Keratinocyte (primary cell): ENCODE measurements at places on chromosomes 16 and 17.

DNA sequence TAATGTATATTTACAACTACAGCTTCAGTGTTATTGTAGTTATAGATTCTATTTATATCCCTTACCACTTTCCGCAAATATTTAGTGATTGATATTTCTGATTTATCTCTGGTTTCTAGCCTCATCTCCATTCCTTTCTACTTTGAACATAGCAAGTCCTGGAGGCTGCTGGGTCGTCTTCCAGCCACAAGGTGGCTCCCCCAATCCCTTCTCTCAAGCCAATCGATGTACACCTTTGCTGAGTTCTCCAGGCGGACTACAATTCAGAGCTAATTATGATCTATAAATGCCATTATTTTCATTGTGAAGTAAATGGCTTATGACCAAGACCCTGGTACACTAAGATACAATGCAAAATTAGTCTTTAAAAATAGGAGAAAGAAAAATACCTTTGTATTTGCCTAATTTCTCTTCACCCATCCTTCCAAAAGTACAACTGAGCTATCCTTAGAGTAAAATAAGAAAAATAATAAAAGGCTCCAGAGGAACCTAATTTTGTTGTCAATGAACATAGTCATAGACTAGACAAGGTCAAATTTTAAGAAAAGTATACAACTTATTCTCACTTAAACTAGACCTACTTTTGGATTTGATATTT lies 122.1 kb downstream of the SKAP1 start:
- DNase-seq, result peak; percentile 13

DNA sequence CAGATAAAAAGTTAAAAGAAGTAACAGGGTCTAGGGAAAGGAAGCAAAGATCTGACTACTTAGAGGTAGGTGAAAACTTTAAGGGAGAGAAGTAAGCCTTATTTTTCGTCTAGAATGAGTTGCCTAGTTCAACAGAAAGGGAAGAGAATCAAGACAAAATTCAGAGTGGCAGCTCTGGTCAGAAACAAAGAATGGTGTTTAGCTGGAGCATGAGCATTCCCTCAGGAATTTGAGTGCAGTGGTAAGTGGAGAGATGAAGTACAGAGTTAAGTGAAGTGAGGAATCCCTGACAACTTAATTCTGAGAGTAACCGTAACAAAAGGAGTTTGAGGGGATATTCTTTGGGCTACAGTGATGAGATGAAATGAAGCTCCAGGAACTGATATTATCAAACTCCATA lies 11.5 kb downstream of the SMG6 start:
- DNase-seq, result no peak

DNA sequence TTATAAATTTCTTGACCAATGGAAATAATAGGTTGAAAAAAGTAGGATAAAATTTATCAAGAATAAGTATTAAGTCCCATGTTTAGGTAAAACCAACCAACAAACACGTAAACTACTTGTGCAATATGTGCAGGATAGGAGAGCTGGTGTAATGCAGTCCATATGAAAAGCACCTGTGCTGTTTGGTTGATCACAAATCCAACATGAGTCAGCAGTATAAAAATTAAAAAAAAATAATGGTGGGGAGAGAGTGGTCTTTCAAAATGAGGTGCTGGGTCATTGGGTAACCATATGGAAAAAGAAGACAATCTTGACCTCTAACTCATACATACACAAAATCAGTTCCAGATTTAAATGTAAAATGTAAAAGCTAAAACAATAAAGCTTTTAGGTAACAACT lies 181.8 kb downstream of the HS3ST3B1 start:
- DNase-seq, result no peak

DNA sequence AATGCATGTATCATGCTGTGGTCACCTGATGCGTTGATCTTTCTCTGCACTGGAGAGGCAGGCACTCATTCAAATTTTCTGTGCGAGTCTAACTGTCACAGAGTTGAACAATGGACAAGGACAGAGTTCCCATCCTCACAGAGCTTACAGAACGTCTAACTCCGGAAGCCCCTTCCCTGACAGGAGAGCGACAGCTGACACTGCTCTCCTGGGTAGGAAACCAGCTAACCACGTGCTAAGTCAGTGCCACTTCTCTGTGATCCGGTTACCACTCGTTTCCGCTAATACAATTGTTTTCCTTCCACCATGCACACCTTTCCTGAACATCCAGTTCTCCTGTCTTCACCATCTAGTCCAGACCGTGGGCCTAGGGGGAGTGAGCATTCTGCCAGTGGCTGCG lies 11.3 kb downstream of the KLHDC4 start:
- no peak for DNase-seq

DNA sequence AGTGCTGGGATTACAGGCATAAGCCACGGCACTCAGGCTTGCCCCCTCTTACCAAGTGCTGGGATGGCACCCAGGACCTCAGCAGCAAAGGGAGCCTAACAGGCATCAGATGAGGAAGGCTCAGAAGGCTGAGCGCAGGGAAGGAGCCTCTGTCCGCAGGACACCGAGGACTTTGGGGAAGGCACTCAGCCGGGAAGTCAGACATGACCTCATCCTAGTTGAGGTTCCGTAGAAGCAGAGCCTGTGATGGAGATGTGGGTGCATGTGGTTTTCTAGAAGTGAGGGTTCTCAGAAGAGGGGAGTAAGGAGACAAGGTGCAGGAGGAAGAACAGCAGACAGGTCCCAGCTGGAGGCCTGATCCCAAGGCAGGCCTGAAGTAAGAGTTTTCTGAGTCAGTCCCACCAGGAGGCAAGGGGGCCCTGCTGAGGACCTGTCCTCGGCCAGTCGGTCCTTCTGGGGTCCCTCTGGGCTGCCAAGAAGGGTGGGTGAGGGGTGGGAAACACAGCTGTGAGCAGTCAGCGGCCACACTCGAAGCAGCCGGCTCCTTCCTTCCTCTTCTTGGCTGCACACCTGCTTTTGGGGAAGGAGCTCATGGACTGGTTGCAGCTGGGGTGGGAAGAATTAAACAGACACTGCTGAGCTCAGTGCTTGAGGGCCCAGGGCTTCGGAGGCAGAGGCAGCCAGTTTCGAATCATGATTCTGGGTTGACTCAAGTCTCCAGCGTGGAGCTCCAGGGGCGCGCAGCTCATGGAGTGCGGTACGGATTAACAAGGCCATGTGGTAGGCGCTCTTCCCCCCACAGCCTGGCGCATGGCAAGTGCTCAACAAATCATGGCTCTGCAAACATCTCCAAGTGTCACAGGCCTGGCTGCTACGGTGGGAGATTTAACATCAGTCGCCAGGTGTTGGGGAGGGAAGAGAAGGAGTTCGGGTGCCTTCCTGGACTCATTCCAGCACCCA lies 38.9 kb upstream of the SNN start:
- DNase-seq, result no peak

DNA sequence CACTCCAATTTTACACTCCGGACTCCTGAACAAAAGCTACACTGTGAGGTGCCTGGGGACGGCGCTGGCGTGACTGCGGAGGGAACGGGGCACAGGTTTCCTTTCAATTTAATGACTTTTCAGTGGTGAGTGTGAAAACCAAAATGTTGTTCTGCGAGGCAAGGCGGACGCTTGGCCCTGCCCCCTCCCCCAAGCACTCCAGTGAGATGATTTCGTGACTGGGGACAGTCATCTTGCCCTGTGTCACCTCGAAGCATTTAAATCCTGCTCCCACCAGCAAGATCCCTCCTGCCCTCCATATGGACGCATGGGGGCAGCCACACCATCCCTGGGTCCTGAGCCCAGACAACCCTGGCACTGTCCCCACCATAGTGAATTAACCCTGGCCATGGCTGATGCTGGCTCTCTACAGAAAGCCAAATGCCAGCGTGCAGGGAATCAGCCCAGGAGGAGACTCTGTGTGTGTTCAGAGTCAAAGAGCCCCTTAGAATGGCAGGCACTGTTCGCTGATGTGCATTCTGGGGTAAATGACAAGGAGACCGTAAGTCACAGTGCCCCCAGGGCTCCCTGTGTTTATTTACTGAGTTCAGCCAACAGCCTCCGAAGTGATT lies 41.0 kb downstream of the C16orf95 start:
- no peak for DNase-seq

GRCh38 chr17:70865993-70866804 lies 696.9 kb downstream of the KCNJ2 start:
- DNase-seq, result no peak

DNA sequence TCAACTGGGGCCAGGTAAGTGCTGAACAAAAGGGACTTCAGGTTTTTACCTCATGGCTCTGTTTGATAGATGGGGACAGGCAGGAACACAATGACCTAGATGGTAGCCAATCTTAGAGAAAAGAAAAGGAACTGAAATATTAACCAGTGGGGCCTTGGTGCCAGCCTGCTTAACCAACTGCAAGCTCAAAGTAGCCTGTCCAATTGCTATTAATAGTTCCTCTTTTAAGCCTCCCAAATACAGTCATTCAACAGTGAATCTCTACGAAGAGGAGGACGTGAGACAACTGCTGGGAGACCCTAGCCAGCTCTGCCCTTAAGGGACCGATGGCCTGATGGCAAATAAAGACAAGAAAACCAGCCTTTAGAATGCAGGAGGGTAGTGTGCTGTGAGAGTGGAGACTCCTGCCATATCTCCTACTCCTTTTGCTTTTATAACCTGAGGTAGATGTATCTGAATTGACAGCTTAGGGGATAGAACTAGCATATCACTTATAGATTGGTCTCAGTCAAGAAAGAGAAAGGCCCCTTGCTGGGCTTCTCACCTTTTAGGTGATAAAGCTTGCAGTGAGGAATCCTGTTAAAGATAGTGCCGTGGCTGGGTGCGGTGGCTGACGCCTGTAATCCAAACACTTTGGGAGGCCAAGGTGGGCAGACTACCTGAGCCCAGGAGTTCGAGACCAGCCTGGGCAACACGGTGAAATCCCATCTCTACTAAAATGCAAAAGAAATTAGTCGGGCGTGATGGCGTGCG lies 28.3 kb downstream of the ARSG start:
- DNase-seq, result no peak

GRCh38 chr17:71412803-71413202 lies 708.0 kb upstream of the SOX9 start:
- DNase-seq, result peak; percentile 73

DNA sequence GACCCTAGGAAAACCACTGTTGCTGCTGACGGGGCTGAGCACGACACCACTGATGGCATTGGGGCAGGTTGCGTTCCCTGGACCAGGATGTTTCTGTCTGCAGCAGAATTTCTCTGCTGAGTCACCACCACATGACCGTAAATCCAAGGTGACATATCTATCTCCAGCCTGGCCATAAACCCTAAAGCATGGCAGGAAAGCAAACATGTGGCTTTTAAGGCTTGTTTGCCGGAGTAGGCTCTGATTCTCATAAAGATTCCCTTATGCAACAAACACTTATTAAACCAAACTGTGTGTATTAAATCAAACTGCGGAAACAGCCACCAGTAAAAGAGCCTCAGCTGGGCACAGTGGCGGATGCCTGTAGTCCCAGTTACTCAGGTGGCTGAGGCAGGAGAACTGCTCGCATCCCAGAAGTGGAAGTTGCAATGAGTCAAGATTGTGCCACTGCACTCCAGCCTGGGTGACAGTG lies 17.3 kb downstream of the MPHOSPH6 start:
- no peak for DNase-seq

GRCh38 chr17:42017866-42018200 lies 594 bp upstream of the DNAJC7 start:
- no peak for DNase-seq

DNA sequence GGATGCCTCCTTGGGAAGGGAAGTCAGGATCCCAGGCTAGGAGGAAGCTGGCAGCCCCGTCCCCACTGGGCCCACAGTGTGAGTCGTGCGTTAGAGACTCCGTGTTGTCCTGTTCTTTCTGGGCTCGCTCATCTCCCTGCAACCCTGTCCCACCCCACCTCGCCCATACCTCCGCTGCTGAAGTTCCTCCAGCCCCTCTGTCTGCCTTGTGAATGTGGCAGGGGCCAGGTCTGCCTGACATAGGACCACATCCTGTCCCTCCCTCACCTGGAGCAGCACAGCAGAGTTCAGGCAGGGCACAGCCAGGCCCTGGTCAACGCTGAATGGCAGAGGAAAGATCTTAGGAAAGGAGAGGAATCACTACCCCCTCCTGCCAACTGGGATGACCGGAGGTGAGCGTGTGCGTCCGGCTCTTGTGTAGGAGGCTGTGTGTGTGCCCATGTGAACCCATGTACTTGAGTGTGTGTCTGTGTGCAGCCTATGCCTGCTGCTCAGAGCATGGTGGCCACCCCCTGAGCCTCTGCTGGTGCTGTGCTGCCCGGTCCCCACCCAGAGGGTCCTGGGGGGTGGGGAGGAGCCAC lies 12.8 kb downstream of the KCNJ18 start:
- no peak for DNase-seq

GRCh38 chr16:5549802-5550201 lies 452.2 kb upstream of the EEF2KMT start:
- DNase-seq, result no peak

GRCh38 chr17:22268214-22268911 lies 576.0 kb downstream of the KCNJ18 start:
- DNase-seq, result no peak

DNA sequence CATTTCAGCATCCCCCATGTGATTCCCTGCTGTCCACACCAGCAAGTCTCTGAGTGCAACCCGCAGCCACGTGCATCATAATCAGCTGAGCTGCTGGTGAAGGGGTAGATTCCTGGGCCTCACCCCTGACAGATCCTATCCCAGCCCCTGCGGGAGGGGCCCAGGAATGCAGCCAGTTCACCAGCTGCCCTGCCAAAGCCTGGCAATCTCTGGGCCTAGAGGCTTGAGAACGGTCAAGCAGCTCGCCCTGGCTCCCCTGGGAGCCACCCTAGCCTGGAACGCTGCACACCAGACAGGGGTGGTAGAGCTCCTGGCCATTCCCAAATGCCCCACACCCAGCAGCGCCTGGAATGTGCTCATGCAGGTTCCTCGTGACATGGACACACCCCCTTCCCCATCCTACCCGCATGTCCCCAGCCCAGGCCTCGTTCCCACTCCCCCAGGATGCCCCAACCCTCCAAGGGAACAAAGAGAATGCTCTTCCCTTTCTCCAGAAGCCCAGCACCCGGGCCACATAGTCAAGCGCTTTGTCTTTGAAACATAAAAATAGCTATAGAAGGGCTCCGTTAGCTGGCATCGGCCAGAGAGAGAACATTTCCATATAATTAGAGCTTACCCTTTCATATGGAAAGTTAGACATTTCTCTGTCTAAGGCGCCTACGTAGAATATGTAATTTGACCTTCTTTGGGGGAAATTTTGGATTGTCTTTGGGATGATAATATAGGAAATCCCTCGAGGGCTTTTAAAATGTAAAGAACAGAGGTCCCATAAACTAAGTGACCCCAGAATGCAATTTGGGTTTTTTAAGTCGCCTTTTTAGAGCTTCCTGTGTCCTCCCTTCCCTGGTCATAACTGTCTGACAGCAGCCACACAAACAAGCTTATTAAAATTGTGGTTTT lies 3.4 kb downstream of the CEP295NL start:
- DNase-seq, result no peak

DNA sequence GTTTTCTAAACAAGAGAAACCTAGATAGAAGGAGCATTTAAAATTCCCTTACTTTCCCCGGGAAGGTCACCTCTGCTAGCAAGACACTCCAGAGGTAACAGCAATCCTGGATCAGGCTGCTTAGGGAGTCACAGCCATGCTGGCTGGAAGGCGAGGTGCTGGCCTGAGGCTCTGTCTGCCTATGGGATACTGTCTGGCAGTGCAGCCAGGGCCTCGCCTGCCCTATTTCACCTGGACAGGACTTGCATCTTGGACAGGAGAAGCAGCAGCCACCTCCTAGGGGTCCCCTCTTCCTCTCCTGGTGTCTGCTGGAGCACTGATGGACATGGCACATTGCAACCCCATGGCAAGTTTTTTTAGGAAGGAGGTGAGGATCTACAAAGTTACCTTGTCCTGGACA lies 15.1 kb downstream of the FA2H start:
- DNase-seq, result no peak
